ENCODE measurements at places on chromosomes 12 and 14.

DNA sequence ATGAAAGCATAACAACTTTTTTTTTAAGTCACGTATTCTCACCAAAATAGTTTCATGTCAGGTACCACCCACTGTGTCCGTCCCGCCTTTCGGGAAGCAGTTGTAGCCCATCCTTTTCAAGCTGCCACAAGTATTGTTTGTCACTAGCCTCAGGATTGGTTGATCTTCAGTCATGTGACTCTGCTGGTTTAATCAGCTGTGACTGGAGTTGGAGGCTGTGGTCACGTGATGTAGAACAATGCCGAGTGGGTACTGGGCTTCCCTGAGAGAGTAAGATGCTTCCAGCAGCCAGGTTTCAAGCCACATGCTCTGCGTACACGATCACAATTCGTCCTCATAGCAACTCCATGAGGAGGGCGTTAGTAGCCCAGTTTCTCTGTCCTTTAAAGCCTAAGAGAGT is 83.0 kb upstream of the WSCD2 start:
- no peak for DNase-seq

GRCh38 chr12:116861320-116861719 is 19.9 kb downstream of the HRK start:
- peak; percentile 29 for DNase-seq

- DNase-seq = no peak
These were observed 7.8 kb downstream of the CTDSP2 start for GRCh38 chr12:57838594-57839302.

DNA sequence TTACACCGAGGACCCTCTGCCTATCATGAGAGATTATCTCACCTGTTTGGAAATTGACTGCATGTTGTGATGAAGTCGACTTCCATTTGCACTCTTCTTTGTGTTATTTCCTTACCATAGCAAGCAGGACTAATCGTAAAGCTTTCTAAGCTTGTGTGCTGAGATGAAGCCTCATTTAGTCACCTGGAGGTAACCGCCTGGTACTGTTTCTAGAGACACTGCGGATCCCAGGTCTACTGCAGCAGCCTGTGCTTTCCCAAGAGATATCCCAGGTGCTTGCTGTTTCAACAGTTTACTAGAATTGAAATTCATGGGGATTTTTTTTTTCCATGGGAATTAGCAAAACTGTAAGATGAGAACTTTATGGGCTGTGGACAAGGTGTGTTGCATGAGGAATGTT is 131.8 kb downstream of the PTPRR start:
- no peak for DNase-seq

GRCh38 chr14:28102814-28103213 is 663.8 kb upstream of the FOXG1 start:
- no peak for DNase-seq

- no peak for DNase-seq
These were observed 8.1 kb downstream of the PTGES3 start for GRCh38 chr12:56679883-56680575.

DNA sequence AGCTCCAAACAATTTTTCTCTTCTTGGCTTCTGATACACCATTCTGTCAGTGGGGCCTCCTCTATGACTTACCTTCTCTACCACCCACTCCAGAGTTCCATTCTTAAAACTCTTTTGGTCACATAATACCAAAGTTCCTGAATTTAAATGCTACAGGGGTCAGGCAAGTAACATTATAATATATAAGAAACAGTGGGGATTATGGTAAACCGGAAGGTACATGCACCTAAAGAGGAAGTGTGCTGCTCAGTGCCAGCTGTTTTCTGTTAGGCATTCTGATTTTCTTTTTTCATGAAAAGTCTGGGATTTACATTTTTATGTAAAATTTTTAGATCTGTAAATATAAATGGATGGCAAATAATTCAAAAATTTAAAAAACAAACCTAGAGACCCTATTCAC is 39.9 kb downstream of the SOS2 start:
- no peak for DNase-seq

Data from tibial artery (tissue), 4 donors.